ENCODE measurements at places on chromosomes 7 and 10.

- peak; percentile 88 for DNase-seq
Observed at GRCh38 chr7:140059273-140060242, 3.2 kb downstream of the PARP12 start.

DNA sequence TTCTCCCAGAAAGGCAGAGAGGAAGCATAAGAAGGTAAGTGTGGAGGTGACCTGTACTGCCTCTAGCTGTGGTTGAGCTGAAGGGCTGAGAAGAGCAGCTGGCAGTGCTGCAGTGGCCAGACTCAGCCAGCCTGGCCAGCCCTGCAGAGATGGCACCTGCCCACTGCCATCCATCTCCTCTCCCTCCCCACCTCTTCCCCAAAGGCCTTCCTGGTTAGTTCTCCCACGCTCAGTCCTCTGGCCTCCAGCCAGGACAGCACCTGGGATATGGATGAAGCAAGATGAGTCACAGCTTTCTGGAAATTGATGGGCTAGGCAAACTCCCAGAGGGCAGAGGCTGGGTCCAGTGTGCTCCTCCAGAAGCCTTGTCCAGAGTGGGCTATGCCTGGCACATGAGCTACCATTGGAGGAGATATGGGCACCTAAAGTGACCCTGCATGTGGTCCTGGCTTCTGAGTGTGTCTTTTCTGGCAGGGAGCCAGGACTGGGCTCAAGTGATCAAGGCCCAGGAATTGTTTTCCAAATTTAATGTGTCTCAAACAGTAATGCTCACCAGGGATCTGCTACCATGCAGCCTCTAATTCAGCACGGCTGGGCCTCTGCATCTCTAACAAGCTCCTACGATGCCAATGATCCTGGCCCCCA lies 81.0 kb upstream of the CACUL1 start:
- DNase-seq: no peak

GRCh38 chr7:157952841-157953645 lies 616.2 kb downstream of the DNAJB6 start:
- no peak for DNase-seq

DNA sequence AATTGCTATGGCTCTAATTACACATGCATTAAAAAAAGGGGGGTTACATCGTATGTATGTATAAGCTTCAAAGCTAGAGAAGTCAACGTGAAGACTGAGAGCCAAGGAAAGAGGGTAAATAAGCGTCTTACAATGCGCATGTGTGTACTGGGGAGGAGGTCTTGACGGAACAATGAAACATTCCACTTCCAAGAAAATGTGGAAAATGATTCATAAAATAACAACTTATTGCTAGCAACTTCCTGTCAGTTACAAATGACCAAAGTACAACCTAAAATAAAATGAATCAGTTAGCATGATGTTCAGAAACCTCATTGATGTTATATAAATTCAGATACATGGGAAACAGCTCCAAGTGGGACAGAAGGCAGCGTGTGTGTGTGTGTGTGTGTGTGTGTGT lies 104.1 kb upstream of the RHEB start:
- no peak for DNase-seq

DNA sequence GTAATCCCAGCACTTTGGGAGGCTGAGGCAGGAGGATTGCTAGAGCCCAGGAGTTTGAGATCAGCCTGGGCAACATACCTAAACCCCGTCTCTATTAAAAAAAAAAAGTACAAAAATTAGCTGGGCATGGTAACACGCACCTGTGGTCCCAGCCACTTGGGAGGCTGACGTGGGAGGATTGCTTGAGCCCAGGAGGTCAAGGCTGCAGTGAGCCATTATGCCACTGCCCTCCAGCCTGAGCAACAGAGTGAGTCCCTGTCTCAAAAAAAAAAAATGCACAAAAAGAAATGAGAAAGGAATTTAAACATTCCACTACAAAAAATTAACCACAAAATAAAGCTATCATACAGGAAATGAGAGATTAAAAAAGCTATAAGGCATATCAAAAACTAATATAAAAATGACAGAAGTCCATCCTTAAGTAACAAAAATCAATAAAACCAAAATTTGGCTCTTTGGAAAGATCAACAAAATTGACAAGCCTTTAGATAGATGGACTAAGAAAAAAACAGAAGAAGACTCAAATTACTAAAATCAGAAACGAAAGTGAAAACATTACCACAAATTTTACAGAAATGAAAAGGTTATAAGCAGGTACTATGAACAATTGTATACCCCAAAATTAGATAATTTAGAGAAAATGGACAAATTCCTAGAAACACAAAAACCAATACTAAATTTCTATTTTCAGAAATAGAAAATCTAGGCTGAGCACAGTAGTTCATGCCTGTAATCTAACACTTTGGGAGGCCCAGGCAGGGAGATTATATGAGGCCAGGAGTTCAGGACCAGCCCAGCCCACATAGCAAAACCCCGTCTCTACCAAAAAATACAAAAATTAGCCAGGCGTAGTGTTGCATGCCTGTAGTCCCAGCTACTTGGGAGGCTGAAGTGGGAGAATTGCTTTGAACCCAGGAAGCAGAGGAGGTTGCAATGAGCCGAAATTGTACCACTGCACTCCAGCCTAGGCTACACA lies 42.4 kb upstream of the NANOS1 start:
- DNase-seq: peak; percentile 43

DNA sequence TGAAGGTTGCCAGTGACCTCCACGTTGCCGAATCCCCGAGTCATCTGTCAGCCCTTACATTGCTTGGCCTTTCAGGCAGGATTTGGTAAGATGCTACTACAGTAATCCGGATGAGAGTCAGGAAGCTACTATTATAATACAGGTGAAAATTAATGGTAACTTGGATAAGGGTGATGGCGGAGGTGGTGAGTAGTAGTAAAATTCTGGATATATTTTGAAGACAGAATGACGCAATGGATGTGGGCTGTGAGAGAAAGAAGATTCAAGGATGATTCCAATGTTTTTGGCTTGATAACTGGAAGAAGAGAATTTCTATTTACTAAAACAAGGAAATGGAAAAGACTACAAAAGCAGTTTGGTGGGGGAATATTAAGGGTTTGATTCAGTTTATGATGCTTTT lies 1.4 kb upstream of the DNAJB12 start:
- no peak for DNase-seq

Data from OCI-M1 (cell line).